Aorta (tissue), 5 donors: ENCODE measurements at places on chromosomes 12 and 14.

- no peak for DNase-seq
Observed at GRCh38 chr14:34926552-34926951, 51.4 kb upstream of the BAZ1A start.

DNA sequence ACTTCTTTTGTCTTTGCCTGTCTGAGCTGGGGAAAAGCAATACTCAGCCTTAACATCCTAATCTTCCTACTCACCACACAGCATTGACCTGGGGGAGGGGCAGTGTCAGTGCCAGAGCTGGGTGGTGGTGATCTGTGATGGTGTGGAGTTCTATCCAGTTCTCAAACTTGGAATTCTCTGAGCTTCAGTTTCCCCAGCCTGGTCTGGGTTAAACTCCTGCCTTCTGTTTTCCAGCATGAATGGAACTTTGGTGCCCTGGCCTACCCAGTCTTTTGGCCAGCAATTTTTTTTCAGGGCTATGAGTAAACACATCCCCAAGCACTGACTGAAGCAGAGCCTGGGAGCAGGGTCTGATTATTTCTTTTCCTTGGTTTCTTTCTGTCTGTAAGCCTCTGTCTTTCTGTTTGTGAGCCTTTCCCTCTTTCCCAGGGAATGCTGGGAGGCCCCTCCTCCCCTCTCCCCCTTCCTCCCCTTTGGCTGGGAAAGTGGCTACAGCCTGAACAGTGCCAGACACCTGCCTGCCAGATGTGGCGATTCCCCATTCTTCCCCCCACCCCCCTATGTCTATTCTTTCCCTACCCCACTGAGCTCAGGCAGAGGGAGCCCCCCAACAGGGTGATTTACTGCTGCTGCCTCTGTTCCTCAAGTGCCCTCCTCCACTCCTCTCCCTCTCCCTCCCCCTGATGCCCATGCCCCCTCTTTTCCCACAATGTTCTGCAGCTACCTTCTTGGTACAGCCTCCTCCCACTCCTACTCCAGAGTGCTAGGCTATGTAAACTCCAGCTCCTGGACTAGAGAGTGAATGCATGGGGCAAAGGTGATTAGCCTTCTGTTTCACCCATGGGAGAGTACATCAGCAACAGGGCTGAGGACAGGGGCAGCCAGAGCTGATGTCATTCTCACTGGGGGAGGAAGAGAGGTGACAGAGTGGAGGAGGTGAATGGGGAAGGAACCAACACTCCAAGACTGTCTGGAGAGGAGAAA is 11.1 kb downstream of the GPR84 start:
- no peak for DNase-seq

DNA sequence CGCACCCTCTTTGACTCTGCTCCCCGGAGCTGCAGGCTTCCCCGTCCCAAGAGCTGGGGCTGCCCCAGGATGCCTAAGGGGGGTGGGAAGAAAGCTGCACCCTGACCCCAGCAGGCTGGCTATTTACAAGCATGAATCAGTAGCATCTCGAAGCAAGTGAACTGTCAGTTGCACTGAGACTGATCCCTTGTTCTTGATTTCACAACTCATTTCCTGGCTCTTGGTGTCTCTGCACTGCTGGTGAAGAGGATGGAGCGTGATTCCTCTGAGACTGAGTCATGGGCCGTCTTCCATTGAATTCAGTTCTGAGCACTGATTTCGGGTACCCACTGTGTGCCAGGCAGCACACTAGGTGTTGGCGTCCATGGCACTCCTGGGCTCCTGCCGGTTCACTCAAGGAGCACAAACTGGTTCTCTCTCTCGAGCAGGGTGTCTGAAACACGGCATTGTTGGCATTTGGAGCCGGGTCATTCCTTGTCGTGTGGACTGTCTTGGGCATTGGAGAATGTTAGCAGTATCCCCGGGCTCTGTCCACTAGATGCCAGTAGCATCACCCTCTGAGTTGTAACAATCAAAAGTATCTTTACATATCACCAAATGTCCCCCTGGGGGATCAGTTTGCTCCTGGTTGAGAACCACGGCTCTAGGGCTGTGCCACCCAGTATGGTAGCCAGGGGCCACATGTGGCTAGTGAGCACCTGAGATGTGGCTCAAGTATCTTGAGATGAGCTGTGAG is 86.9 kb downstream of the RIN3 start:
- DNase-seq: no peak

DNA sequence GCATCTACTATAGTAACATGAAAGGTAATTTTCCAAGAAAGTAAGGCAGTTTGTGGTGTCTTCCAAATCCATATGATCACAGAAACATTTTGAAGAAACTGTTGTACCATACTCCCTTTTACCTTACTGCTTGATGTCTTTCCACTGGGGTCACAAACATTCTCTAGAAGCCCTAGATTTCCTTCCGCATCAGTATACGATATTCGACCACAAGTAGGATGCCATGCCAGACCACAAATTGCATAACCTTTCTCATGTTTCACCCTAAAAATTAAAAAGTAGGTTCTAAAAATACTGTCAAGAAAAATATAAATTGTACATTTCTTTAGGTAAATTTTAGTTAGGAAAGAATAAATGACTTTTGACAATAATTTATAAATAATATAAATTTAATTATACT is 26.5 kb downstream of the WDHD1 start:
- DNase-seq: no peak

DNA sequence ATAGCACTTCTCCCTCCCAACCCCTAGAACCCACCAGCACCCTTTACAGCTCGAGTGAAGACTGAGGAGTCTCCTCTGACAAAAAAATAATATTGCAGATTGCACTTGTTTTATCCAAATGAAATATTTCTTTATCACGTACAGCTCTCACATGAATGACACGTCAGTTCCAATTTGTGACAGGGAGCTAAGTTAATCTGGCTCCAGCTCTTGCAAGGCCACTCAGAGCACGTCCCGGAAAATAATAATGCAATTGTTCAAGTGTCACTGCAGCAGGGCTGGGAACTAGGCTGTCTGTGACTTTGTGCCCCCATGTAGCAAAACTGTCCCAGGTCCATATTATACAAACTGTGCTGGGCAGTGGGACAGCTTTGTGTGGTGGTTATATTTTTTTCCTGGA is 539.6 kb downstream of the VRK1 start:
- DNase-seq: no peak

DNA sequence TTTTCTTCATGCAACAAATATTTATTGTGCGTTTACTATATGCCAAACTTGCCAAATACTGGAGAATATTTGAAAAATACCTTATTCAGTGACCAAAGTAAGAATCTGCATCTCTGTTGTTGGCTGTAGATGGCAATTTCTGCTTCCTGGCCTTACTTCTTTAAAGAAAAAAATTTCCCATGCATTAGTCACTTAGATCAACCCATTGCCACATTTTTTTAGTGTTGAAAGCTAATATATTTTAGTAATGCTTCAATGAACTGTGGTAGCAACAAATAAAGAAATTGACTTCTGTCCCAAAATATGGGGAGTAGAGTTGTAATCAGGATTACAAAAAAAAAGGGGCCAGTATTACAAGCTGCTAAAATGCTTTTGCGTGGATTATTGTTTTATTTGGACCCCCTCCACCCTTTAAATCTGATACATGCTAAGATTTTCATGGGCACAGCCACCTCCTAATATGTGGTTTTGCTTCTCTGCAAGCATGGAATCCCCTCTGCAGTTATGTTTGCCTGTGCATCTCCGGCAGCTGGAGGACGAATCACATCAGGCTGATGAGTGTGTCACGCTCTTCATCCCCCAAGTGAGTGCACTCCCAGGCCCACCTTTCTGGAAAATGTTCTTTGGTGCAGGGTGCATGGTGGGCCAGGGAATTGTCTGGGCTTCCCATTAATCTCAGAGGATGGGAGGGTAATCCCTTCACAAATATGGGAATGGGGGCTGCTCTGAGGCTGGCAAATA is 38.1 kb upstream of the PTCSC3 start:
- no peak for DNase-seq

- DNase-seq: no peak
Observed at GRCh38 chr14:87483271-87484260, 509.4 kb downstream of the GALC start.

DNA sequence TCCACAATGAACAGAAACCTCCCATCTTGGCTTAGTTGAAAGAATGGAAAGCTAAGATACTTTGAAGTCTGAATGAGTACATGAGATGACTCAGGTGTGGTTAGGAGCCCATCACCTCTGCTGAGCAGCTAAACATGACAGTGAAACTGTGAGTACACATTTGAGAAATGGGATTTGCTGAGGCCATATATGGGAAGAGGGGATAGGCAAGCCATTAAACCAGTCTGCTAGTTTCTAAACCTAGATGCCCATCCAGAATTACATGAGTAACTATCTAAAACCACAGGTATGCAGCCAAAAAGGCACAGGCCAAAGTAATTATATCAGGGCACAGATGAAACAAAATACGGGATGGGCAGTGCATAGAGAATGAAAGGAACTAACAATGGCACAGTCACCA is 41.2 kb downstream of the NKX2-1 start:
- DNase-seq: no peak

GRCh38 chr14:69259527-69260189 is at the start of gene GALNT16:
Gene GALNT16 (plus strand): TSS chr14:69260158. CDS start chr14:69260291, 133 bp downstream.
- no peak for DNase-seq

GRCh38 chr12:31037931-31038330 is 35.7 kb upstream of the DDX11 start:
- DNase-seq: no peak

DNA sequence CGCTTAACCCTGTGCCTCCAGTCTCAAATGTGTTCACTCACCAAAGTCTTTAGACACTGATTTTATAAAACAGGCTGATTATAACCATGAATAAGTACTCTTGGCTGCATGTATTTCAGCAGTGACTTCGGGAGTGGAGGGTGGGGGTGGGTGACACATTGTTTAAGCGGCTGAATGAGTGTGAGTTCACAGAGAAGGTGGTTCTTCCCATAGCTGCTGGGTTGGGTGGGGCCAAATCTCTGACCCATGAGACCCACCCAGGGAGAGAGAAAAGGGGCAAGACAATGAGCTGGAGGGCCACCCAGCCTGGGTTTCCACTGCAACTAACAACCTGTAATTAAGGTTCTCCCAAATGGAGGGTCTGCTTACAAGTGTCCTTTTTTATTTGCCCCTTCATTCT is 96.4 kb downstream of the SYNE3 start:
- no peak for DNase-seq

DNA sequence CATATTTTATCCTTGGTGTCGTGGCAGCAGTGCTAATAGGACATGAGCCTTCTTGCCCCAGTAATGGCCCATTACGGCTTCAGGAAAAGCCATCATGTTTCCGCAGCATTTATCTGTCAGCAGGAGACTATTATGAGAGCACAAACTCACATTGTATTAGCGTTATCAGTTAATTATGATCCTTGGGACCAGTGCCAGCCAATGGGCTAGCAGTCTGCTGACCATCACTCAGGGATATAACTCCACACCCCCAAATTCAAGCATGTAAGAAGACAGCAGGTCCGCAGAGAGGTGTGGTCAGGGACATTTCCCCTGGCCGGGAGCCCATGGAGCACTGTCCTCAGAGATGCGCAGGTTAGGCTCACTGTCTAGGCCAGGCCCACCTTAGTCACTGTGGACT is 4.9 kb upstream of the ESRRB start:
- DNase-seq: no peak

DNA sequence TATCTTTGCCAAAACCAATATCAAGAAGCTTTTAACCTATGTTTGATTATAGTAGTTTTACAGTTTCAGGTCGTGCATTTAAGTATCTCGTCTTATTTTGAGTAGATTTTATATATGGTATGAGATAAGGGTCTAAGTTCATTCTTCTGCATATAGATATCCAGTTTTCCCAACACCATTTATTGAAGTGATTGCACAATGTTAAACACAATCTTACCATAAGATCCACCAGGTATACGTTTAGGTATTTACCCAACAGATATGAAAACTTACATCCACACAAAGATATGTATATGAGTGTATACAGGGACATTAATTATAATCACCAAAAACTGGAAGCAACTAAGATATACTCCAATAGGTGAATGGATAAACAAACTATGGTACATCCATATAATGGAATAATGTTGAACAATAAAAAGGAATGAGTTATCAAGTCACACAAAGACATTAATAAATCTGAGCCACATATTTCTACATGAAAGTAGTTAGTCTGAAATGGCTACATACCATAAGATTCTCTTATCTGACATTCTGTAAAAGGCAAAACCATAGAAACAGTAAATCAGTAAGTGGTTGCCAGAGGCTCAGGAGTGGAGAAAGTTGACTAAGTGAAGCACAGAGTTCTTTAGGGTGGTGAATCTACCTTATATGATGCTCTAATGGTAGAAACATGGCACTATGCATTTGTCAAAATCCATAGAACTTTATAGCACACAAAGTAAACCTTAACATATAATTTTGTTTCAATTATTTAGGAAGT is 222.6 kb downstream of the NUAK1 start:
- DNase-seq: no peak

GRCh38 chr12:53287741-53288216 is 7.6 kb upstream of the PFDN5 start:
- DNase-seq: peak; percentile 66

- no peak for DNase-seq
Observed at GRCh38 chr14:55440385-55440784, at the start of gene TBPL2. Gene TBPL2 (minus strand): TSS chr14:55440616. CDS start chr14:55440449, 167 bp downstream.

DNA sequence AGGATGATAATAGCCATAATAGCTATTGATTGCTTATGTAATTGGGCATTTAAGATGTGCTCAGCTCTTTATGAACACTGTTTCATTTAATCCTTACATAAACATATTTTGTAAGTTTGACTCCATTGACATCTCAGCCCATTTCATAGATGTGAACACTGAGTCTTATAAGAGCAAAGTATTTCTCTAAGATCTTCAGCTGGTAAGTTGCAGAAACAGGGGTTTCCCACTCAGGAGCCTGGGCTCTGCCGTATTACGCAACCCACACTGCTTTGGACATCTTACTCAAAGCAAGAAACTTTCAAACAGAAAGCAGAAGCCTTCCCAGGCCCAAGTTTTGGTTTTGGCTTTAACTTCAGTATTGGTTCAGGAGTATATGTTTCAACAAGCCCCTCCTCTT is 705.1 kb downstream of the MED13L start:
- DNase-seq: no peak

GRCh38 chr12:40446385-40446784 is 221.6 kb downstream of the LRRK2 start:
- no peak for DNase-seq

DNA sequence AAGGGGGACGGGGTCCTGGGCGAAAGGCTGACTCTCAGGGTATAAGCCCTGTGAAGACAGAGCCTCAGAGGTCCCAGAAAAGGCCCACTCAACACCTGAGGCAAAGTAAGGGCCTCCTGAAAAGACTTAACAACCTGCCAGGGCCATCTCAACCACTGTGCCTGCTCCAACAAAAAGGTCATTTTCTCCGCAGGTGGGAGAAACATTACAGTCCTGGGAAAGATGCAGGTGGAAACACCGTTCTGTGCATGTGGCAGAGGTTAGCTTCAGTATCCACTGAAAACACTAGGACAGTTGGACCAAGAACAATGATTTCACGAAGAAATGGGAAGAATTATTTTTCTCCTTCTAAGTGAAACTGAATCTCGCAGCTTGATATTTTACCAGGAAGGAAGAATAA is 50.9 kb downstream of the CCDC88C start:
- peak; percentile 26 for DNase-seq

DNA sequence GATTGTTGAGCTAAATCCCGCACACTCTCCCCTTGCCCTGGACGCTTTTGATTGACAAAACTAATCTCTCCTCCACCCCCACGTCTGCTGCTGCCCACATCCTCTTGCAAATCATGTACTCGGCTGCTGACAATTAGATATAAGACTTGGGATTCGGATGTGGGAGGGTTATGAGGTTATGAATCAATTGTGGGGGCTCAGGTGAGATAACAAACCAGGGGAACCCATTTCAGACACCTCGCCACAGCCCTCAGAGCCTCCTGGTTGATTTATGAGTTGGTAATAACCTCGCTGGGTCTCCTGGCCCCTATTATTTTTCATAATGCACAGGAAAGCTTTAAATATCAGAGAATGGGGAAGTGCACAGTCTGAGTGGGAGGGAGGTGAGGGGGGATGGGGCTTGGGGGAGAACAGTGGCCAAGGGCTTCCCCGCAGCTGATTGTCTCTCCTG is 449.9 kb downstream of the DPF3 start:
- no peak for DNase-seq
